ENCODE measurements at places on chromosomes 3 and 15.

- no peak for DNase-seq
Measured at GRCh38 chr3:127052121-127052561, 69.2 kb downstream of the PLXNA1 start.

- DNase-seq, result no peak
Measured at GRCh38 chr3:40642812-40643211, 118.1 kb downstream of the ZNF621 start.

GRCh38 chr3:156682501-156682900 is 8.1 kb downstream of the TIPARP start:
- no peak for DNase-seq

DNA sequence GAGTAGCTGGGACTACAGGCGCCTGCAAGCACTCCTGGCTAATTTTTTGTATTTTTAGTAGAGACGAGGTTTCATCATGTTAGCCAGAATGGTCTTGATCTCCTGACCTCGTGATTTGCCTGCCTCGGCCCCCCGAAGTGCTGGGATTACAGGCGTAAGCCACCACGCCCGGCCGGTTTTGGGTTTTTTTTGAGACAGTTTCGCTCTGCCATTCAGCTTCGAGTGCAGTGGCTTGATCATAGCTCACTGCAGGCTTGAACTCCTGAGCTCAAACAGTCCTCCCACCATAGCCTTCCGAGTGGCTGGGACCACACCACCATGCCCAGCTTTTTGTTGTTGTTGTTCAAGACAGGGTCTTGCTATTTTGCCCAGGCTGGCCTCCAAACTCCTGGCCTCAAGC is 16.0 kb upstream of the SCAP start:
- DNase-seq, result no peak

GRCh38 chr3:118907909-118908308 is 126.7 kb downstream of the IGSF11 start:
- DNase-seq, result no peak

DNA sequence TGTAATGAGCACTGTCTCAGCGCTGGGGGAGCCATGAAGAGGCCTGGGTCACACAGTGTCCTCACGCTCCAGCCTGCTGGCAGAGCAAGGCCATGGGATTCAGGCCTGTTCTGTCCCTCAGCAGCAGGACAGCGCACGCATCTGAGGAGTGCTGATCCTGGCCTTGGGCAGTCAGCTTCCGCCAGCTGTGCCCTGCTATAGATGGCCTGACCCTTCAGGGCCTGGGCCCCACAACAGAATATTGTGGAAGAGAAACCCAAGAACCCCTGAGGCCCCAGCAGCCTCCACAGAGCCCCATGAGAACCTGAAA is 78.6 kb downstream of the SRGAP3 start:
- DNase-seq, result no peak

DNA sequence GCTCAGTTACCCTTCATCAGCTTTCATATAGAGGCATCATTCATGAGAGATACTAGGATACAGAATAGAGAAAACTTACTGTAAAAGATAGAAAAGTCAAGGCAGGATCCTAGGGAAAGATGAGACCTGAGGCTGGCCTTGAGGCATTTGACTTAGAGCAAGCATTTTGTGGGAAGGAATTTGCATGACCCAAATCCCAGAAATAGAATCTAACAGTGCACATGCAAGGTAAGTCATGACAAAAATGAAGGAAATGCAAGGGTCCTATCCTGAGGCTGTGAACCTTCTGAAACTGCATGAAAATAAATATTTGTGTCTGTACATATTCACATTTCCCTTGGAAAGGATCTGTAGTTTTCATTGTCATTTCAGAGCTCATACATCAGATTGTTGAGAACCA is 122.3 kb downstream of the HCN4 start:
- no peak for DNase-seq

GRCh38 chr3:11510001-11510340 is 133.7 kb downstream of the VGLL4 start:
- DNase-seq, result no peak

- no peak for DNase-seq
Measured at GRCh38 chr15:29141308-29142128, 128.1 kb downstream of the NSMCE3 start.

- no peak for DNase-seq
Measured at GRCh38 chr15:22930782-22931484, 49.2 kb downstream of the CYFIP1 start.

- no peak for DNase-seq
Measured at GRCh38 chr3:10417847-10418246, 87.5 kb downstream of the ATP2B2 start.

- DNase-seq, result no peak
Measured at GRCh38 chr3:184558726-184559125, 2.9 kb upstream of the EPHB3 start.

GRCh38 chr3:65996589-65996988 is 42.1 kb downstream of the MAGI1 start:
- no peak for DNase-seq

DNA sequence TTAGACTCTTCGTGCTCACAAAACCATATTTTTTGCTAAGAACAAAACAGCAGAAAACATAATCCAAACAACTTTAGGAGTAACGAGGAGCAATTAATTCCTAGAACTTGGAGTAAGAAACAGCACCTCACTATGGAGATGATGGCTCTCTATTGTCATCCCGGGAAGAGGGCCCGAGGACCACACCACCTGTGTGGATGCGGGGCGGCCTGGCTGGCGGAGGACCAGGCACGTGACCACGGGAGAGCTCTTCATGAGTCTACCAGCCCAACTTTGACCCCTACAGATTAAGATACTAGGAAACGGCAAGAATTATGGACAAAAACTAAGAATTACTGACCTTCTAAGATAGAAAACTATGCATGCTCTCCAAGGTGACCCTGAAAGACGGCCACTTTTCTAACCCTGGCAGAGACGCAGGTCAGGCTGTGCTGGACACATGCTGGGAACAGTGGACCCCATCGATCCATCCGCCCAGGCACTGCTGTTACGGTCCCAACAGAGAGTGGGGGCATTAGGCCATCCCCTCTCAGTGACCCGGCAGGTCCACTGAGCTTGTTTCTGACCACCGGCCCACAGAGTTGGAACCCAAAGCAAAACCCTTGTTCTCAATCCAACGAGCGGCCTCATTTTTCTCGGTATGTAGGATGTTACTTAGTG is 13.1 kb upstream of the OCA2 start:
- no peak for DNase-seq

- DNase-seq, result no peak
Measured at GRCh38 chr15:66327736-66328135, 28.7 kb downstream of the TIPIN start.

DNA sequence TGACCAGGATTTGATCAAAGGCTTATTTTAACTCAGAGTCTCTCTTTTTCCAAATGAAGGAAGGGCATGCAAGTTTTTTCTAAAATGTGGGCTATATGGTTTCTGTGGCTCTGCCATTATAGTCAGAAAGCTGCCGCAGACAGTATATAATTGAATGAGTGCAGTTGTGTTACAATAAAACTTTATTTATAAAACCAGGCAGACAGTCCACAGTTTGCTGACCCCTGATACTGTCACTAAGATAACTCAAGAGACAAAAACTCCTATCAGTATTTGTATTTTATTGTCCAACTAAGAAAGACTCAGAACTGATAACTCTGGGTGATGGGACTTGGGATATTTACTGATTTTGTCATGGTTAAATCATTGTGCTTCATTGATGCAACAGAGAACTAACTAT is 4.9 kb downstream of the ALDH1A2 start:
- DNase-seq, result no peak

- DNase-seq, result no peak
Measured at GRCh38 chr3:65824166-65824565, 214.6 kb downstream of the MAGI1 start.

GRCh38 chr3:128730471-128730870 is 4.5 kb downstream of the RAB7A start:
- DNase-seq, result no peak

GRCh38 chr3:171160325-171160724 is 133.8 kb upstream of the SLC2A2 start:
- DNase-seq, result no peak

DNA sequence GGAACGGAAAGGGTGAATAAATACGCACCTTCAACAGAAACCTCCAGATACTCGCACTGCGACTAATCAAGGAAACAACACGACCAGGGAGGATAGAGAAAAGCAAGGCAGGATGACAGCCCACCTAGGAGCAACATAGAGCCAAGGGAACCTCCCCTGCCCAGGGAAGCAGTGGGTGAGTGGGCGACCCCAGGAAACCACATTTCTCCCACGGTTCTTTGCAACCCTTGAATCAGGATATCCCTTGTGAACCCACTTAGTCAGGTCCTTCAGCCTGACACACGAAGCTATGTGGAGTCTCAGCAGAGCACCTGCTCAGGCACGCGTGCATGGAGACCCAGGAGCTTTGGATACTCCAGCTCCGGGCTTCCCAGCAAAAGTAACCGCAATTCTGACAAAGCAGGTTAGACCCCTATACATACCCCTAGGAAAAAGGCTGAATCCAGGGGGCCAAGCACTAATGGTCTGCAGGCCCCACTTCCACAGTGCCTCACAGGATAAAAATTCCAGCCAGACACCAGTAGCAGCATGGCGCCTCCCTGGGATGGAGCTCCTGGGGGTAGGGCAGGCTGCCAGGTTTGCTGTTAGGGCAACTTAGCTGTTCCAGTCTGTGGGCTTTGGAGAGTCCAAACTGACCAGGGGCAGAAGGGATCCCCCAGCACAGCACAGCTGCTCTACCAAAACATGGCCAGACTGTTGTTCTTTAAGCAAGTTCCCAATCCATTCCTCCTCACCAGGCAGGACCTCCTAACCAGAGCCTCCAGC is 38.4 kb upstream of the PXYLP1 start:
- DNase-seq, result no peak

DNA sequence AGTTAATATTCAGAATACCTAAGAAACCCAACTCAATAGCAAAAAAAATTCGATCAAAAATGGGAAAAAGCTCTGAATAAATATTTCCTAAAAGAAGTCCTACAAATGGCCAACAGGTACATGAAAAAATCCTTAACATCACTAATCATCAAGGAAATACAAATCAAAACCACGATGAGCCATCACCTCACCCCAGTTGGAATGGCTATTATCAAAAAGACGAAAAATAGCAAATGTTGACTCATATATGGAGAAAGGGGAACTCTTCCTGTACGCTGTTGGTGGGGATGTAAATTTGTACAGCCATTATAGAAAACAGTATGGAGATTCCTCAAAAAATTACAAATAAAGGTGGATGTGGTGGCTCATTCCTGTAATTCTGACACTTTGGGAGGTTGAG is 29.6 kb upstream of the SGO1 start:
- no peak for DNase-seq

DNA sequence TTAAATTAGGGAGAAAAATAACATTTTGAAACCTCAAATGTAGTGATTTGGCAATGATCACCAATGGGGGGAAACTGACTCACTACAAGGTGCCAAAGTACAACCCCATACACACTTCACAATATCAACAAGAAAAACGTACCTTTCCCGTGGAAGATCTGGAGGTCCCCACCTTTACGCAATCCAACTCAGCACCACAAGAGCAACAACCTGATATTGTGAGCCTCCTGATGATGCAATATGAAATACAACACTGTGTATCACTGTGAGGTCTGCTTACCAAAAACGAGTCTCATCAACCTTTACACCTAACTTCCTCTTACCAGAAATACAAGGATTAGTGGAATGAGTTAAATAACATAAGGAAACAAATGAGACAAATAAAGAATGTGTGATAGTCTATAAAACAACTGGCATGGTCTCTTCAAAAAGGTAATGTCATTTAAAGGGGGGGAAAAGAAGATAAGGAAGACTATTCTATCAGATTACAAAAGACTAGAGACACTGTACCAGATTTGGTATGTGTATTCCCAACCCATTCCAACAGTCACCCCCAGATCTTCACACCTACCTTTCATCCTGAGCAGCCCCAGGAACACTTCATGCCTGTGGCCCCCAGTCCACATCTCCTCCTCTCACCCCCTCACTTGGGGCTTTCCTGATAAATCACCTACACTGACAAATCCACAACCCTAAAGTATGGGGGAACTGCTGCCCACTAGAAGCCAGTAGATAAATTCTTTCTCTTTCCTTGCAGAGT is 27.7 kb downstream of the DLG1 start:
- DNase-seq, result no peak

DNA sequence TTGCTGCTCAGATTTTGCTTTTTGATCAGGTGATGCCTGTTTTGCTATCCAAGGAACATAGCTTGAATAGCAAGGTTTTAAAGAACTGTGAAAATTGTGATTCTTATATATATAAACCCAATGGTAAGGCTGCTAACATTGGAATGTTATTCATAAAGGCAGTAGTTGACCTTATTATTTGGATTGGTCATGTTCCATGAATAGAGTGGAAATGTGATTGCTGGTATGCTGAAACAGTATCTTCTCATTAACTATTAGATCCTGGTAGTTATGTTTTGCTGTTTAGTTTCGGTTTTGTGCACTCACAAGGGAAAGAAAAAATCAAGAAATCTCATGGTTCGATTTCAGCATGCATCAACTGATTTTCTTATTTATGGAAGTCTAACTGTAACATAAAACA is 78.7 kb upstream of the NPHP3 start:
- DNase-seq, result no peak

GRCh38 chr3:71578054-71578751 is 5.3 kb downstream of the FOXP1 start:
- DNase-seq, result no peak

DNA sequence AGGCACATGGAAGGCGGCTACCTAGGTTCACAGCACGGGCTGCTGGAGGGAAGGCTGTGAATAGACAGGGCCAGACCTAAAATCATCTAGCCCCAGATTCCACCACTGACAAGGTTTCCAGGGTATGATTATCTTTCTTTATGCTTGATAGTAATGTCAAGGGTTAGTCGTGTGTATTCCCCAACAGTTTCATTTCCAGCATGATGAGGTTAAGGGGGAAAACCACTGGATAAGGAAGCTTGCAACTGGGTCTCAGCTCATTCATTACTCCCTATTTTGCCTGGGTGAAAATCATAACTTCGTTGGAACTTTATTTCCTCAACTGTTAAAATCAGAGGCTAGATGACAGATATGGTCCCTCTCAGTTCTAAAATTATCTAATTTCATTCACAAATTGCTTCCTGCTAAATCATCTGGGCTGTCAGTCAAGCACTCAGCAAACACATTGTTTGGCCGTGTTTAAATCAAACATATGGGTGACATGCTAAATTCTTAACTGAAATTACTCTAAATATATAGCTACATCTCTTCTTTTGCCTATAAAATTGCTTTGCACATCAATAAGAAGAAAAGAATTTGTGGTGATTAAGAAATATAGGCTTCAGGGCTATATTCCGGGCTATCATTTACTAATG is 111.7 kb downstream of the CYP19A1 start:
- no peak for DNase-seq

GRCh38 chr3:23785097-23785645 is 20.6 kb upstream of the UBE2E1 start:
- DNase-seq, result no peak

DNA sequence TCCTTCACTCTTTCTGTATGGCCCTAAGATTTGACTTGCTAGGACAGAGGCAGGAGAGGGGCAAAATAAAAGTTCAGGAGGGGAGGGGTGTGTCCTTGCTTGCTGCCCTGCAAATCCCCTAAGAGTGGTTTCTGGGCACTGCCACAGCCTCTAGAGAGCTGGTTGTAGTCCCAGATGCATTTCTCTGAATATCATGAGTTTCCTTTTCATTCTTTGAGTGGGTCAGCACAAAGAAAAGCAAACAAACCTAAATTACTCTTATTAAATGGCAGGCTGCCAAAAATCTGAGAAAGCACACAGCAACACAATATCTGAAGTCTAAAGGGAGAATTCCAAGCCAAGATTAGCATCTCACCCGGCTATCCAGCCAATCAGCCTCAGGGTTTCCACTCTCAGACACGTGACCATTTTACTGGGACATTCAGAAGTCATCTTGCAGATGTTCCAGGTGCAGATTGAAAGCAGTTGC is 919.3 kb downstream of the TUSC7 start:
- no peak for DNase-seq

GRCh38 chr15:60626051-60626450 is 147.1 kb upstream of the ICE2 start:
- DNase-seq, result no peak
